ENCODE measurements at places on chromosomes 3 and 15.

DNA sequence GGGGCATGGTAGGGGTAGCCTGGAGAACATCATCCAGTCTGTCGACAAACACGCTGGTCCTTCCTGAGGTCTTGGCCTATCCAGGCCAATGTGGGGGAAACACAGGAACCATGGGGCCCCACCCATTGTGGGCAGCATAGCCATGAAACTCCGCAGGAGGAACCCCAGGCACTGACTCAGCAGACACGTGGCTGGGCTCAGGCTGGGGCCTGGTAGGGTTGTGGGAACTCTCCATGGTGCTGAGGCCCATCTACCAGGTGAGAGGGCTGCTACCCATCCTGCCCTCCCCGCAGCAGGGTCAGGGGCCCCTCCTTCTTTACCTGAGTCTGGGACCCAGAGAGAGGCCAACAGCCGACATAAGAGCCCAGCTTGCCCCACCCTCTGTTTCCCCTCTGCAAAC is 22.6 kb upstream of the CACNA2D2 start:
- no peak for DNase-seq

GRCh38 chr3:72593881-72594397 is 254.3 kb downstream of the SHQ1 start:
- no peak for DNase-seq

DNA sequence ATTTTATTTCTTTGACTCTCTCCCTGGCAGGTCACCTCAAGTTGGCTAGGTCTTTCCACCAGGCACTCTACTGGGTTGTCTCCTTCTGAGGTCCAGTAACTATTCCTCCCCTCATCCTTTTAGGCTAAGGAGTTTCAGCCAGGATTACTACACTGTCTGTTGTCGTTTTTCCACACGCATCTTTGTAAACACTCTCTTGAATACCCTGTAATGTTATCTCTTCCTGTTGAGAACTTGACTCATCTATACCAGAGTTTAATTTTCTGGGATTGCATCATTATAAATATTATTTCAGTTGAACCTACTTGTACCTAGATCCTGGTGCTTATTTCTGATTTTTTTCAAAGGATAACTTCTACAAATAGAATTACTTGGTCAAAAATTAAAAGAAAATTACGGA is 138.3 kb downstream of the SQOR start:
- no peak for DNase-seq

DNA sequence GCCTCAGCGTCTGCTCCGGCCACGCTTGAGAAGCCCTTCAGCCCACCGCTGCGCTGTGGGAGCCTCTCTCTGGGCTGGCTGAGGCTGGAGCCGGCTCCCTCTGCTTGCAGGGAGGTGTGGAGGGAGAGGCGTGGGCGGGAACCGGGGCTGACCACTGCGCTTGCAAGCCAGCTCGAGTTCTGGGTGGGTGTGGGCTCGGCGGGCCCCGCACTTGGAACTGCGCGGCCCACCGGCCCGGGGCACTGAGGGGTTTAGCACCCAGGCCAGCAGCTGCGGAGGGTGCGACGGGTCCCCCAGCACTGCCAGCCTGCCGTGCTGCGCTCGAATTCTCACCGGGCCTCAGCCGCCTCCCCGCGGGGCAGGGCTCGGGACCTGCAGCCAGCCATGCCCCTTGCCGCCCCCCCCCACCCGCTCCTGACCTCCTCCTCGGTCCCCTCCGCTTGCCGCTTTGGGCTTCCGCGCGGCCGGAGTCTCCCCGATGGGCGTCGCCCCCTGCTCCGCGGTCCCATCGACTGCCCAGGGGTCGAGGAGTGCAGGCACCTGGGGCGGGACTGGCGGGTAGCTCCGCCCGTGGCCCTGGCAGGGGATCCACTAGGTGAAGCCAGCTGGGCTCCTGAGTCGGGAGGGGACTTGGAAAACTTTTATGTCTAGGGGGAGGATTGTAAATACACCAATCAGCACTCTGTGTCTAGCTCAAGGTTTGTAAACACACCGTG is 106.7 kb downstream of the RAP2B start:
- DNase-seq, result no peak

DNA sequence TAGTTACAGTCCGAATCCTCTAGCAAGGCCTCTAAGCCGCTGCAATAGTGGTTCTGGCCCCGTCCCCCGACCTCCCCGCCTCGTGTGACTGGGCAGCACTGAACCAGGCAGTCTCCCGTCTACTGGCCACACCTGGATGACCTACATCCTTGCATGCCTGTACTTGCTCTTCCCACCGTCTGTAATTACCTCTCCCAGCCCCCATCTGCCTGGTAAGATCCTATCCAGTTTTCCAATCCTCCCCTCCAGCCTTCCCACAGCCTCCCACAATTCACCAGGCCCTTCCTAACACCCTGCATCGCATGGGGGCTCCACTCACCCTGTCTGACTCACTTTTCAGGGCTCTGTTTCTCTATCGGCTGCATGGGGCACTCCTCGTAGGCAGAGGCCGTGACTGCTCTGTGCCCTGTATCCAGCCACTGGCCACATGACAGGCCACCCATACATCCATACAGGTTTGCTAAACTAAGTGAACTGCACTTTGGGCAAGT is 32.8 kb downstream of the XXYLT1 start:
- DNase-seq, result no peak

DNA sequence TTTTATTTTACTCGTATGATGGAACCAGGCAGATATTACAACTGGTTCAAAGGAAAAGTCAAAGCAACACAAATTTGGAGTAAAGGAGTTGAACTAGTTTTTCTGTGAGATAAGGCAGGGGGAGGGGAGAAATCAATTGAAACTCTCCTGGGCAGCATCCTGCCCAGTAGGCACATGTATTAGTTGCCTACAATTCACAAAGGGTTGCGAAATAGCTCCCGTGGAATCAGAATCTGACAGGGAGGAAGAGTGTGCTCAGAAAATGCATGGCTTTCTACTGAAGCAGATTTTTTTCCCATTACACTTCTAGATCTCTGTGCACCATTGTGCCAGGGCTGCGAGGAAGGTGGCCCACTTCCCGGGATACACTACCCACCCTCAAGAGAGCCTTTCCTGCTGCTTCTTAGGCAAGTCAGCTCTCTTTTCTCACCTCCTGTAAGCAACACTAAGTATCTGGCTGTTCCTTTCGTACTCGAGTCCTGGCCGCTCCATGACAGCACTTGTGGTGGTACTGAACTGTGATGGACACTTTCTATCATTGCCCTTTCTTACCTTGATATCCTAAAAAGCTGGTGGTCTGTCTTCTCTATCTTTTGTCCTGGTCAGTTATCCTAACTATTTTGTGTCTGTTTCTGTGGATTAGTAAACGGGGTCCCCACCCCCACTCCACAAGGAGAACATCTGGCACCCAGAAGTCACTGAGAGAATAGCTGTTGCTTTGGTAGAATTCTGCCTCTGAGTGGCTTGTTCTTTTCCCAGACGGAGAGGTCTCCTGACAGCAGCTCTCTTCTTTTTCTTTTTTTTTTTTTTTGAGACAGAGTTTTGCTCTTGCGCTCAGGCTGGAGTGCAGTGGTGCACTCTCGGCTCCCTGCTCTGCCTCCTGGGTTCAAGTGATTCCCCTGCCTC is 74.8 kb downstream of the RPL39L start:
- no peak for DNase-seq

DNA sequence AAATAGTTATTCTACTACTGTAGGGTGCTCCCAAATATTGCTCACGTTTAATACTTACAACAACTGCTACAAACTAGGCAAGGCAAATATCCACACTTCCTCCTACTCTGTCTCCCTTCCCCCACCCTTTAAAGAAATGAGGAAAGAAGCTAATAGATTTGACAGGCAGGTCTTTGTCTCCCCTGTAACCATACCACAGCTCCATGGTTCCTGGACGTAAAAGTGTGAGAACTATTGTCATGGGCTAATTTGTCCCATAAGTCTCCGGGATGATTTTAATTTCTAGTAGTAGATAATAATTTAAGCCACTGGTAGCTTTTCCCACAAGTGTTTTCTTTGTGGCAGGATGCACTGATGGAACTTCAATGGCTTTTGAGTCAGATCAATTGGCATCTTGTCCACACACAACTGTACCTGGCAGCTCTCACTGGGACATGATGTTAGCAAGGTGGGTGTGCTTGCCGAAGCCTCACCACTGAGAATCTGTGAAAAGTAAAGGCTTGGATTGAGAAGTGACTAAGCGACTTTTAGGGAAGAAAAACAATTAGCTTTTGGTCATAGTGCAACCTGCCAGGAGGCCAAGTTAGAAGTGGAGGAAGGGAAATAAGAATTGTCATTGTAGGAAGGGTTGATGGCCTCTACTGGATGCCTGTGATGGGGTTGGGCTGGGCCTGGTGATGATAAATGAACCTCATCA is 1.4 kb upstream of the CPOX start:
- no peak for DNase-seq

DNA sequence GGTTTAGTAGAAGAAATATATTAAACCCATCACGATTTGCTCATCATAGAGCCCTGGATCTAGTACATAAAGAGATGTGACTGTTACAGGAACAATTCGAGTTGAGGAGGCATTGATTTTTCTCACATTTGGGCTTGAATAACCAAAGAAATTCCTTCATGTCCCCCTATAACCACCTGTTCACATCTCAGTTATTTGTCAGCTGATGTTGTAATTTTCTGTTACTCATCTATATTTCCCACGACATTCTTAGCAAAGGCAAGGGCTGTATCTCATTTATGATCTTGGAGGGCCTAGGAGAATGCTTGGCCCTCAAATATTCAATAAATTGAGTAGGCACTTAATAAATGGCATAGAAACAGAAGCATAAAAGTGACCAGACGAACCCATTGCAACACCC is 36.4 kb upstream of the GYG1 start:
- no peak for DNase-seq

Measured in stimulated activated CD4-positive, alpha-beta T cell treated with anti-CD3 and anti-CD28 coated beads, Interleukin-1b, Interleukin-23, amount 100 ng/mL, for 1 hour (primary cell).